Esophagus mucosa (tissue), 1 donor: ENCODE measurements at places on chromosomes 5 and 9.

DNA sequence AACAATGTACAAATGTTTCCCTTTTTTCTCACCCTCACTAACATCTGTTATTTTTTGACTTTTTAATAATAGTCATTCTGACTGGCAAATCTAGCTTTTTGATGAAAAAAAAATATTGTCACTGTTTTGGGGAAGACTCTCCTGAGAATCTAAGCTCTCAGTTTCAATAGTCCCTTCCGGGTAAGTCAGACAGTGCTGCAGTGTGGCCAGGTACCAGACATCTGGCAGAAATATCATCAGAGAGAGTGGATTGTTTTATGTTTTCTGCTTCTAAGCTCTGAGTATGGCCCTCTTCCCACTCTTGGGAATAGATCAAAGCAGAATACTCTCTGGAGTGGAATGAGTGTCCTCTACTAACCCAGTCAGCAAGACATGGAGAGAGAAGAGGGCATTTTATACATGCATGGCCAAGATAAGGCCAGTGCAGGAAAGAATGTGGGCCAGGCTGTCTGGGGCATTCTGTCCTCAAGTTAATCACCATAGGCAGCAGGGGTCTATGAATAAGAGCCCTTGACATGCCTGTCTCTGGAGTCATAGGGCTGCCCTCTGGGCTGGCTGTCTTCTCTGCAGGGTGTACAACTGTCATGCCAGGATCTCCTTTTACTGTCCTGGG lies 38.5 kb upstream of the OR2S2 start:
- peak; percentile 20 for ATAC-seq

- ATAC-seq, result no peak
Observed at GRCh38 chr5:35554016-35554415, 63.6 kb upstream of the SPEF2 start.

GRCh38 chr5:133203317-133204305 lies 151.8 kb downstream of the HSPA4 start:
- no peak for ATAC-seq

GRCh38 chr9:16364347-16364746 lies 506.1 kb downstream of the BNC2 start:
- peak; percentile 50 for ATAC-seq

- ATAC-seq, result no peak
Observed at GRCh38 chr5:98638701-98639100, 134.8 kb upstream of the RGMB start.
